ENCODE measurements at places on chromosomes 7 and 10. TPM values are rescaled to one million over a fixed set of nuclear protein-coding genes. Genes with fewer than 3 reads are reported as not detected.

DNA sequence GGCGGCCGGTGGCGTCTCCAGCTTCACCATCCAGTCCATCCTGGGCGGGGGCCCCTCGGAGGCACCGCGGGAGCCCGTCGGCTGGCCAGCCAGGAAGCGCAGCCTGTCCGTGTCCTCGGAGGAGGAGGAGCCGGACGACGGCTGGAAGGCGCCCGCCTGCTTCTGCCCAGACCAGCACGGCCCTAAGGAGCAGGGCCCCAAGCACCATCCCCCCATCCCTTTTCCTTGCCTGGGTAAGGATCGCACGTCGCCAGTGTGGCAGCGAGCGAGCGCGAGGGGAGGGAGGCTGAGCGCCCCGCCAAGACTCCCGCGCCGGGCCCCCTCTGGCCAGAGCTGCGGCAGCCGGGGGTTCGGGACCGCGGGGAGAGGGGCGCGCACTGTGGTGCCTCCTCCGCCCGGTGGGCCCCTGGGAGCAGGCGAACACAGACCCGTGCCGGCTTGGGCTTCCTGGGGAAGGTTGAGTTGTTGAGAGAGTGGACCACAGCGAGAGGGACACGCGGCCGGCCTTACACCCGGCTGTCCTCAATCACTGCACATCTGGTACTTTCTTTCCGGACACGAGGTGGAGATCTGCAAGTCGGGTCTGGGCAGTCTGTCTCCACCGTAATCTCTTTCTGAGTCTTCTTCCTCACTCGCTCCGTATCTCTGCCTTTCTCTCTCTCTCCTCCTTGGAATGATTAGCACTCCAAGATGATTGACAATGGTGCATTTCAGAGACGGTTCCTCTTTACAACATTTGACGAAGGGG is 652 bp downstream of the HMX2 start:
- DNase-seq, result peak; percentile 78

DNA sequence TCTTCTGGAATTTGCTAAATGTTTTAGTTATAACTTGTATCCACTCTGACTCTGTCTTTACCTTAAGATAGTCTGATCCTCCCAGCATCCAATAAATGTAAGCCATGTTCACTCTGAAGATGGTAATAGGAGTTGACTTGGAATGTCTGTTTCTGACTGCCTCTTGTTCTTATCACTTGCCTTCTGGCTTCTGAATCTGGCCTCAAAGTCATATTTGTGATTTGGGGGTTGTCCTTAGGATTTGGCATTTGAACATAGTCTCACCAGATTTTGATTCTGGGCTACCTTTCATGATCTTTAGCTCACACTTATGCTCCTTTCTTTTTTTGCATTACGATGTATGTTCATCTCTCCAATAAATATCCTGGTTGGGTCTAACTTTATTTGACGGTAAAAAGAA is 247.0 kb downstream of the SH2D4B start:
- DNase-seq, result no peak

DNA sequence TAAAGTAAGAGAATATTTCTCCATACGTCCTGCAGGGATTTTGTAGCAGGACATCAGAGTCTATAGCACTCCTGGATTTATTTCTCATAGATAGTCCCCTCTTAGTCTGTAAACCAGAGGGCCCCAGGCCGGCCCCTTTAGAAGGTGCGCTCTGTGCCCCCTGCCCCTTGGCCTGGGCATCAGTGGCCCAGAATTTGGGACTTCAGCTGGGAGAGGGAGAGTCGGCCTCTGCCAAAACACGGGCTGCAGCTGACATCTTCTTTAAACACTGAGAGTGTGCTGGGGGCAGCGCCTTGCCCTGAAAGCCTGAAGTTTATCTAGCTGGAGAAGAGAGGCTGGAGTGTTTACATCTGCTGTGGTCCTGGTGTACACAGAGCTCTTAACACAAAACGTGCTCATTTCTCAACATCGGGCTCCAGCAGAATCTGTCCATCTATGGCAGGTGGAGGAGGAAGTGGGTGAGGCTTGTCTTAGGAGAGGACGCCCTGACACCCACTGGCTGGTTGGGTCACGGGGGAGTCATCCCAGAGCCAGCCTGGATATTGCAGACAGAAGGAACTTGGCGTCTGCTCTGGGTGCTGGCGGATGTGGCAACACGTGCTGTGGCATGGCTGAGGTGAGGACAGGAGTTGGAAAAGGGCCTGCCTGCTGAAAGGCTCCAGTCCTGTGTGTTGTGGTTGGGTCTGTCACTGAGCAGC is 5.0 kb upstream of the TACR2 start:
- DNase-seq, result no peak

GPR26 gene
- total RNA-seq, result 0.07 TPM

LIPJ gene
- total RNA-seq, result not detected

Data from H9 (cell line).